ENCODE measurements at places on chromosomes 1 and 21.

- DNase-seq, result no peak
Observed at GRCh38 chr1:204997591-204998355, 45.2 kb upstream of the CNTN2 start.

- no peak for DNase-seq
Observed at GRCh38 chr1:52558941-52559340, 6.0 kb upstream of the TUT4 start.

DNA sequence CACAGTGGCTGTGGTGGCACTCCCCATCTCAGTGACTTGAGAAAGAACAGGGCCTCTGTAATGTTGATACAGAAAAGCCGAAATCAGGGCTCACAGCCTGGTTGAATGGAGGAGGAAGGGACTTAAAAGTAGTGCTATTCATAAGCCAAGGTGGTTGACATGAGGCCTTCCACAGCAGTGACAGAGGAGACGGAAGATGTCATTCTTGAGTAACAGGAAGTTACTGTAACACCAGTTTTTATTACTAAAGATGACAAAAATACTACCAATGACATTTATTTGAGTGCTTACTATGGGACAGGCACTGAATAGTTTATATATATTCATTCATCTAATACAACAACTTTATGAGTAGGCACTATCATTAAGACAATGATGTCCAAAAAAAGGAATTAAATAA is 52.8 kb upstream of the GNG12 start:
- DNase-seq, result no peak

DNA sequence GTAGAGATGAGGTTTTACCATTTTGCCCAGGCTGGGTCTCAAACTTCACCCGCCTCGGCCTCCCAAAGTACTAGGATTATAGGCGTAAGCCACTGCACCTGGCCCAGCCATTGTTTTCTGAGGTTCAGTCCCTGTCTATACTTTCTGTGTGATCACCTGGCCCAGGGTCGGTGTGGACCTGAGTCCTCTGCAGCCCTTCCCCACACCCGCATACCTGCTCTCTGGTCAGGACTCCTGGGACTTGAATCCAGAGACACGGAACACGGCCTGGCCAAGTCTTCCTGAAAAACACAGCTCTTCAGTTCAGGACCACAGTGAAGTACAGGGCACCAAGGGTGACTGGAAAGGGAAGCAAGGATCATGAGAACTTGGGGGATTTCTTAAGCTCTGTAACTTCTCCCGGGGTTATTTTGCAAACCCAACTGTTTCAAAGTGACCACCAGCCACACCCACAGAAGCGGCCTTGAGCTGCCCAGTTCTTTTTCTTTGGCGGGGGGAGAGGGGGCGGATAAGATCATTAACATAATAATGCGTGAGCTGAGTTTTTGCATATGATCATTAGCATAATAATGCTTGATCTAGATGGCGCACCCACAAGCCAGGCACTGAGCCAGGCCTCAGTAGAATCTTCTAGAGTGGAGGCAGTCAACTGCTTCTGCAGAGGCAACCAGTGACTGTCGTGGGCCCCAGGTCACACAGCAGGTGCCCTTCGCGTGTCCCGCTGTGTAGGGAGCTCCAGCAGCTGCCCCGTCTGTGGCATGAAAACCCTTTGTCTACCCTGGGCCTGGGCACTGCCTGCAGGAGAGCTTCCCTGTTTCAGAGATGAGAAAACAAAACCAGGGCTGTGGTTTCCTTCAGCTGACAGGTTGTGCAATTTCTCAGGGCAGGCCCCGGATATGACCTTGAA is 1.7 kb upstream of the NADK start:
- DNase-seq, result peak; percentile 30
